ENCODE measurements at places on chromosomes 5 and 9.
A peak's percentile ranks its signal among the peaks of the same experiment; 100 is the strongest.

DNA sequence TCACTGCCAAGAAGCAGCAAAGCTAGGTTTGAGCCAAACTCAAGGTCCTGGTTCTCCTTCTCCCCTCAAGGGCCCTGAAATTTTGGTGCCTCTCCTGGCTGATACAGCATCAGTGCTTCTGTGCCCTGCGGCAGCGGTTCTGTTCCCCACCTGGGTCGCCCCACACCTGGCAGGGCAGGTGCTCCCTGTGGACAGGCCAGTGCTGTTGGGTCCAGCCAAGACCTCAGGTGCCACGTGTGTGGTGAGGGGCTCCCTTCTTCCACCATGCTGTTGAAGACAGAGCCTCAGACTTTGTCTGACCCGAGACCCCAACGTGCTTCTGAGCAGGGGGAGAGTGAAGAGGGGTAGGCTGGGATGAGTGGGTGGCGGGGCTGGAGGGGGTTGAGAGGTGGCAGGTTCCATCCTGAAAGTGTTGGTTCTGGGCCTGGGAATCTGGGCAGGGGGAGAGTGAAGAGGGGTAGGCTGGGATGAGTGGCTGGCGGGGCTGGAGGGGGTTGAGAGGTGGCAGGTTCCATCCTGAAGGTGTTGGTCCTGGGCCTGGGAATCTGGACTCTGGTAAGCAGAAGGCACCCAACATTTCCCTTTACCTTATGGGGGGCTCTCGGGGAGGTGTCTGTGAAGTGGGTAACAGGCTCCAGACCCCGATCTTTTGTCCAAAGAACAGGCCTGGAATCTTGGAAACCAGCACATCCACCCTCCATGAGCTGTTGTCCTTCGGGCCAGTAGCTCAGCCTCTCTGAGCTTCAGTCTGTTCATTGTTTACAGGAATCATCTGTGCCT, 2.3 kb downstream of the PLEKHG4B start:
- DNase-seq, result no peak

- peak; percentile 38 for DNase-seq
Observed at GRCh38 chr5:38660194-38660668, 103.8 kb upstream of the LIFR start.

GRCh38 chr5:173973616-173973969, 15.4 kb upstream of the C5orf47 start:
- DNase-seq, result no peak

- no peak for DNase-seq
Observed at GRCh38 chr9:69445251-69445650, 120.2 kb downstream of the ENTREP1 start.

- DNase-seq, result no peak
Observed at GRCh38 chr5:176319827-176320554, 41.6 kb downstream of the KIAA1191 start.

DNA sequence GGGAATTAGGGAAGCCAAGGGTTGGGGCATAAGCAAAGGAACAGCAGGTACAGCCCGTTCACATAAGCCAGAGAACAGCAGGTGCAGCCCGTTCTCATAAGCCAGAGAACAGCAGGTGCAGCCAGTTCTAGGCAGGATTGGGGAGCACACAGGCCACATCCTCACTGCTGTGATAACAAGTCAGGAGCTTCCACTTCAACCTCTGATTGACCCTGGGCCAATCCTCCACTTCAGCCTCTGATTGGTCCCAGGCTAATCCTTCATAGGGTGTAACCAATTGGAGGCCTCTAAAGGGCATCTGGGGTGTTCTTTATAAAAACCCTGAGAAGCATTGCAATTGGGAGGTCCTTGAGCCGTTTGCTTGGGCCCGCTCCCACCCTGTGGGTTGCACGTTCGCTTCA, 27.5 kb downstream of the CEL start:
- DNase-seq, result peak; percentile 86

DNA sequence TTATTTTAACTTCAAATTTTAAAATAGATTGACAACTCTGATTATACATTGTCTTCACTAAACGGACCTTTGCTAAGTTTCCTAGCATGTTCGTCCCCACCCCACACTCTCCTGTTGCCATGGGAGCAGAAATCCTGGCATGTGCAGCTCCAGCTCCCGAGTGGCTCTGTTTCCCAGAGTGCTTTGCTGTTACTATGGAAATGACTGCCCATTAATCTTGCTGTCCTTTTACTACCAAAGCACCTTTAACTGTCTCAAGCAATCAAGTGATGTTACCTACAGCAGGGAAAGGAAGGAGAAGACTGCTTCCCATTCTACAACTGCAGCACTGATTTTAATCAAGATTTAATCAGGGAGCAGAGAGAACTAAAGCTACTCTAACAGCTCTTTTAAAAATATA, 212.0 kb upstream of the KIF2A start:
- DNase-seq, result peak; percentile 84

GRCh38 chr5:168860503-168860902, 281.3 kb upstream of the PANK3 start:
- no peak for DNase-seq

- DNase-seq, result no peak
Observed at GRCh38 chr5:40738502-40738901, 17.3 kb downstream of the TTC33 start.

DNA sequence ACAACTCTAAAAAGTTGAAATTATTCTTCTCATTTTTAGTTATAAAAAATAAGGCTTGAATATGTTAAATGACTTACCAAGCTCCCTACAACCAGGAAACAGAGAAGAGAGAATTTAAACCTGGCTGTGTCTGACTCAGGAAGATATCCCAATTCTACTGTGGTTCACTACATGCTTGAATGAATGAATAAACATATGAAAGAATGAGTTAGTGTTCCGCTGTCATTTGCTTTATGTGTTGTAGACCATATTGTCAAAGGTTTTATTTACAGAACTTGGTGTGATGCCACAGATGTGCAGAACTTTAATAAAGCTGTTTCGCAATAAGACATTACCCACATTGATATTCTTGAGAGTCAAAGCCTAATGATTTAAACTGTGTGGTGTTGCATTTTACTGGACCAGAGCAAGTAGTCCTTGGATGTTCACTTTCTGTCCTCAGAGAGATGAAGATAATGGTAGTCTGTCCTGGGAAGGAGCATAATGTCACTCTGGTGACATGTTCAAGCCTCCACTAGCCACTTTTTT, 313.2 kb downstream of the TRIM32 start:
- no peak for DNase-seq

GRCh38 chr5:115431116-115431515, 113.5 kb downstream of the FEM1C start:
- no peak for DNase-seq

DNA sequence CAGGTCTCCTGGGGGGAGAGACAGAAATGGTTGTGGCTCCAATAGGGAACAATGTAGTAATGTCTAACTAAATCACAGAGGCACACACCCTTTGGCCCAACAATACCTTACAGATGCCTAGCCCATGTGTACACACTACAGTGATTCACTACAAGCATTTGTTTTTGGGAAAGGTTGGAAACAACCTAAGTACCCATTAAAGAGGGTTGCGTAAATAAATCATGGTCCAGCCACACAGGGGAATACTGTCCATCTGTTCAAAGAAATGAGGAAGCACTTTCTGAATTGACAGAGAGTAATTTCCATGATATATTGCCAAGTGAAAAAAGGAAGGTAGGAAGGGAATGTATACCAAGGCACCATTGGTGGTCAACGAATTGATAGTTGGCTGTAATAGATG, 22.0 kb upstream of the GTF3C5 start:
- no peak for DNase-seq

- no peak for DNase-seq
Observed at GRCh38 chr9:4417578-4418325, 72.5 kb upstream of the SLC1A1 start.

- DNase-seq, result no peak
Observed at GRCh38 chr5:176508603-176509002, 28.6 kb downstream of the RNF44 start.

GRCh38 chr9:33620738-33621439, 96.8 kb downstream of the ANKRD18B start:
- DNase-seq, result no peak

DNA sequence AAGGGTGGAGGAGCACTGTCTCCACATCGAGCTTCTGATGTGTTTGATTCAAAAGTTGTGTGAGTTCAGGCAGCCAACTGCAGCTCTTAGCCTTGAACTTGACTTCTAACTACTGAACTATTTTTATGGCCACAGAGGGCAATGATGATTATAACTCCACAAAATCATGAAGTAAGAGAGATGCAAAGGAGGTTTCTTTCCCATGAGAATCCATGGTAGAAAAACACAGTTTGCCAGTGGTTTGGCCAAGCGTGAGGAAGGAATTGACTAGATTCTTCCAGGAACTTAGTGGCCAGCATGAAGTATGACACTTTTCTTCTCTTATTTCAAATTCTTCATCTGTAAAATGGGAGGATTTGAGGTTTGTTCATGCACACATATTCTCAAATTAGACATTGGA, 43.2 kb downstream of the PAPPA start:
- DNase-seq, result no peak

- DNase-seq, result no peak
Observed at GRCh38 chr5:26538226-26538625, 500.2 kb downstream of the CDH9 start.

- no peak for DNase-seq
Observed at GRCh38 chr9:77475641-77476473, 172.3 kb downstream of the GNA14 start.

DNA sequence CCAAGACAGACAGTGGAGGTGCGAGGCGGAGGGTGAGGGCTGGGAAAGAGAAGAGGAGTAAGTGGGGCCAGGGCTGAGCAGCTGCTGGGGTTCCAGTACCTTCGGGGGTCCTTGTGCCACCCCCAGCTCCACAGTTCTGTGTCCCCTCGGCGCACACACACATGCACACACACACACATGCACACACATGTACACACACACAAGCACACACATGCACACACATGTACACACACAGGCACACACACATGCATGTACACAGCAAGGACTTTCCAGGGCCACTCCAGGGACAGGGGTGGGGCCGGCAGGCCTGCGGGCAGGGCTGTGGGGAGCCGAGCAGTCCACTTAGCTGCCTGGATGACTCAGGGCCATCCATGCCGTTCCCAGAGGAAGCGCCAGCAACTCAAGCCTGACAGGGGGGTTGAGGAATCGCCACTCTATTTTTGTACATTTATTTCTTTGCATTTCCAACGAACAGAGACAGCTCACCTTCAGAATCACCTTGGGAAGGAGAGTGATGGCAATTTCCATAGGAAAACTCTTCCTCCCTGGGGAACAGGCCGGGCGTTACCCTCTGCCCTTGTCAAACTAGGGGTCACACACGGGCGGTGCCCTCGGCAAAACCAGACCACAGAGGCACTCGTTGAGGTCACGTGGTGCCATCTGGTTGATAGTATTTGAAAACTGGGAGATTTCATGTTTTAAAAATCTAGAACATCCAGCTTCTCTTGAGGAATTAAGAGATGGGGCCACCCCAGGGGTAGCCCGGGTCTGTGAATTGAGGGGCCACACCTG, 135.7 kb downstream of the ADAMTS2 start:
- no peak for DNase-seq

DNA sequence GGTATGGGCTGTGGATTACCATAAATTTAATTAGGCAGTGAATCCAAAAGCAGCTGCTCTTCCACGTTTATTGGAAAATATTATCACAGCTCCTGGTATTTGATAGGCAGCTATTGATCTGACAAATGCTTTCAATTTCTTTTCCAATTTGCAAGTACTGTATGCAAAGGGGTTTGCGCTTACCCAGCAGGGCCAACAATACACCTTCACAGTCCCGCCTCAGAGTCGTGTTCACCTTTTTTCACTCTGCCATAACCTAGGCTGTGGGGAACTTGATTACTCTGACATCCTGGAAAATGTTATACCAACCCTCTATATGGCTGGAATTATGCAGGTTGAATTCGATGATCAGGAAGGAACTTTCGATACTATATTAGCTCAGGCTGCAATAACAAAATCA, 32.3 kb upstream of the TENT4A start:
- no peak for DNase-seq

DNA sequence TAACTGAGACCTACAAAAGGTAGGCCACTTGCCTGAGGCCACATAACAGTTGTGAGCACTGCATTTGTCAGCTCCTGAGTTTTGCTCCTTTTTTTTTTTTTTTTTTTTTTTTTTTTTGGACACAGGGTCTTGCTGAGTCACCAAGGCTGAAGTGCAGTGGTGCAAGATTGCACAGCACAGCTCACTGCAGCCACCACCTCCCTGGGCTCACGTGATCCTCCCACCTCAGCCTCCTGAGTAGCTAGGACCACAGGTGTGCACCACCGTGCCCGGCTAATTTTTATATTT, 37.1 kb downstream of the LAMC3 start:
- no peak for DNase-seq

DNA sequence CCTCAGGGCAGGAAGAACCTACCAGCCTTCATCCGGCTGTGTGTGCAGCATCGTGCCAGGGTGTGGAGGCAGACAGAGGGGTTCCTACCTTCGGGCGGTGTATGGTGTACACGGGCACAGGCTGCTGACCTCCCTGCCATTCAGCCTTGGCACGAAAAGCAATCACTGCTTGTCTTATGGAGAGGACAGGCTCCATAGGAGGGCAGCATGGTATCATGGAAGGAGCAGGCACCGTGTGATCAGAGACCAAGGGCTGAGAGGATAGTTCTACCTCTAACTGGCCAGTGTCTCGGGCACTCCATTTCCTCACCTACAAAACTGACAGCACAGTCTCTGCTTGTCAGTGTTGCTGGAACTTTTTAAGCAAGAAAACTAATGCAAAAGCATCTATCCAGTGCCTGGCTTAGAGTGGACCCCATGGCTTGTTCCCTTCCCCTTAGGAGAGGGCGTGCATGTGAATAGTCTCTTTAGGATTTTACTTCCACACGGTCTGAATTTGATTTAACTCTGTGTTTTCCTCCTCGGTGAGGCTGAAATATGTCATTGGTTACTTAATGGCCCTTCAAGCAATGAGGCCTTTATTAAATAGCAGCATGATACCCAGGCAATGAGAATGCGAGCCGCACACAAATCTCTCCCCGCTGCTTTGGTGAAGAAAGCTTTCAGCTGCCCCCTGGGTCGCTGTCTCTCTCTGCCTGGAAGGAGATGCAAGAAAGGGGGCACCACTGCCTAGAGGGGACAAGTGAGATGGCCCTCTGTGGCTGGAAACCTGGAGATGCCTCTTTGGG, 22.2 kb downstream of the TTLL11 start:
- no peak for DNase-seq

DNA sequence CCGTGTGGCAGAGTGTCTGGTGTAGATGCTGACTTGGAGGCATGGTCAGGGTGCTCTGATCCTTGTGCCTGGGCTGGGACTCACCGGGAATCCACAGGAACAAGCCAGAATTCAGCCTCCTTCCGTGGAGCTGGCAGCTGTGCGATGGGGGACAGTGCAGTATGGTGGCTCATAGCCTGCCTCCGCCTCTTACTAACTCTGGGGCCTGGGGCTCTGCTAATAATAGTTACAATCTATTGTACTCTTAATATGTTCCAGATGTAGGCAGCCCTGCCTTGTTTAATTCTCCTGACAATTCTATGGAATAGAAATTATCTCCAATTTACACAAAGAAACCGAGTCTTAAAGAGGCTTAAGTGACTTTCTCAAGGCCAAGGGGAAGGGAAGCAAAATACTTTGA, 77.6 kb downstream of the PCDH1 start:
- no peak for DNase-seq

- peak; percentile 69 for DNase-seq
Observed at GRCh38 chr5:83265318-83265717, 188.0 kb downstream of the XRCC4 start.

All from NCI-H1417 treated with DMSO at 0.1 percent for 48 hours (cell line).